WERI-Rb-1 (cell line): ENCODE measurements at places on chromosomes 13 and 19.

GRCh38 chr13:98717891-98718290, 34.6 kb downstream of the SLC15A1 start:
- no peak for DNase-seq

DNA sequence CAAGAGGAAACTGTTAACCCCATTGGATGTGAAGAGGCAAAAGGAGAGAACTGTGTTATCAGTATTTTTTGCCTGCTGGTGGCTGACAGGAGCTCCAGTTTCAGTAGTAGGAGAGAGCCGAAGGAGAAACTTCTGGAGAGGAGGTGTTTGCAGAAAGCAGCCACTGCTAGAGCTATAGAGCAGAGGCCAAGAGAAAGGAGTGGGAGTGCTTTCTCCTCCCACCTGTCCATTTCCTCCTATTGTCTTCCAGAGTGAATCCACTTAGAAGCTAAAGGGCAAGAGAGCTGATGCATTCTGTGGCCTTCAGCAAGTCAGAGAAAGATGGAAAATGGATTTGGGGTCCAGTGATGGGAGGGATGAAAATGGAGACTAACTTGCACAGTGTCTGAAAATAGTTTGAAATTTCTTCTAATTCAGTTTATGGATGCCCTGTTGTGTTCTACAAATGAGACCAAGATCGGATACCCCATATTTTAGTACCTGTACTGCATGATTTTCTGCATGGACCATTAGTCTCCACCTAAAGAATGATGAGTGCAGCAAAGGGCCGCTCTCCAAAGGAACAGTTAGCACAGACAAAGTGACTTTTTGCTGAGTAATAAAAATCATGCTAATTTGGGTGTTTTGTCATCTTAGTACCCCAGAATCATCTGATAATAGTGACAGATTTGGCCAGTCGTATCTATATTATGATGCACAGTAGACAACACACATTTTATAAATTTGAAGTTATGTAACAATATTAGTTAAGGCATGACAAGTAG, 10.7 kb downstream of the HS6ST3 start:
- no peak for DNase-seq

GRCh38 chr13:114259974-114260373, 21.4 kb upstream of the UPF3A start:
- DNase-seq = no peak

DNA sequence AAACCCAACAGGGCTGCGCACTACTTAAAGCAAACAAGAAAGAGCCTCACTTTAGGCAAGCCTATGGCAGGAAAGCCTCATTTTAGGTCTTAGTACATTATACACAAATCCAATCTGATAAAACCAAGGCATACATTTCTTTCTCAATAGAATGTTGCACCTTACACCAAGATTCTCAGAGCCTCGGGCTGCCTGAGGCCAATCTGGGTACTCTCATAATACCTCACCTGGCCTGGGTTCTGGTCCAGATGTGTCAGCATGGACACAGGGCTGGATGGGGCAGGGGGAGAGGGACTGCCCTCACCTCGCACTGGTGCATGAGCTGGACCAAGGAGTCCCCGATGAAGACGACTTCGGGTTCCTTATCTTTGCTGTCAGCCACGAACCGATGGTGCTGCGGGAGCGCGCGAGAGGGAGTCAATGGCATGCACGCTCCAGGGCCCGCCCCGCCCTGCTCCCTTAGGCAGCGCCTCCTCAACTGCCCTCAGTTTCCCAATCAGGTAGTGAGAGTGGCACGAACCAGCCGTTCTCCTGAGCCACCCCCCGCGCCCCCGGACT, at the start of gene PRR19:
PRR19 (plus strand) TSS at position 487 of the 558 bp plus-strand sequence. CDS start 7,453 bp downstream, outside the sequence.
- no peak for DNase-seq

- DNase-seq = no peak
Observed at GRCh38 chr19:36246006-36246481, 31.1 kb downstream of the ZNF146 start.

DNA sequence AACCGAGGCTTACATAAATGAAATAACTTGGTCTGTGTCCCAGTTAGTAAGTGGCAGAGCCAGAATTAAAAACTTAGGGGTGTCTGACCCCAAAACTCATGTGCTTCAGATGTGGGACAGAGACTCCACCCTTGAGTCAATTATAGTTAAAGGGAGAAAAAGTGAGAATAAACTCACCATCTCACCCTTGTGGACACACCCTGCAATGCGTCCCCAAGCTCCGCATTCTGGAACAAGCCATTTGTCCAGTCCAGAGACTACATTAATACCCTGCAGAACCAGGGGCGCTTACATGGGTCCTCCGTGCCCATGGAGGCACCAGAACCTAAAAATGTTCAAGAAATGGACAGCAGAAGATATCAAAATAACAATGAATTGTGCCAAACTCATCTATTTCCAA, 207.0 kb upstream of the ZNF507 start:
- peak; percentile 17 for DNase-seq

DNA sequence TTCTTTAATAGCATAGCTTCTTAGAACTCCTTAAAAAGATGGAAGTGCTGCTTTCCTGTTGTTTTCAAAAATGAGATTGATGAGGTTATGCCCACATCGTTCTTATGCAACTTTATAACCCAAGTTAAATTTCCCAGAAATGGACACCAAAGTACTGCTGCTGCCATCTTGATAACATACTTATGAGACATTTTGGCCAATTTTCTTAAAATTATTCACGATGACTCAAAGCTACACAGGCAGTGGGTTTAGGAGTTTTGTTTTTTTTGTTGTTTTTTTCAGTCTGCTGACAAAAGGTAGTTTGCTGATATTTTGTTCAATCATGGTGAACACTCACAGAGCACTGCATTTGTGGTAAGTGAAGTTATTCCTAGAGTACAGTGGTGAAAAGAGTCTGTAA, 54.9 kb upstream of the RFC3 start:
- no peak for DNase-seq

DNA sequence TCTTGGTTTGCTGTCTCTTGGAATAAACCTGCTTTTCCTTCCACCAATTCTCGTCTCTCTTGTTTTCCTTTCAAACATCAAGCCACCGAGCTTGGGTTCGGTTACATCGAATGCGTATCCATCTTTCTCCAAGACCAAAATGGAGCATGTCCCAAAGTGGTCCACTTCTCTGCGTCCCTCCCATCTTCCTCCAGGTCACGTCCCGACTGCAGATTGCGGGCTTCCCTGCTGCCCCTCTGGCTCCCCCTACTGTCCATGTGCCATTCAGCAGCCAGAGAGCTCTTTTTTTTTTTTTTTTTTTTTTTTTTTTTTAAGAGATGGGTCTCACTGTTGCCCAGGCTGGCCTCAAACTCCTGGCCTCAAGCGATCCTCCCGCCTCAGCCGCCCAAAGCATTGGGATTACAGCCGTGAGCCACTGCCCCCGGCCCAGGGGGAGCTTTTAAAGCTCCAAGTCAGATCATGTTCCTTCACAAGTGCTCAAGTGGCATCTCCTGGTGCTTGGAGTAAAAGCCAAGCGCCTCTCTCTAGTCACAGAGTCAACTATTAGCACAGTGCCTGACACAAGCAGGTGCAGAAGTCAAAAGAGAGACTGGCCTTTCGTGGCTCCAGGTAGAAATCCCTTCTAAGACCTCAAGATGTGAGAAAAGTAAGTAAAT, 10.0 kb downstream of the COL5A3 start:
- peak; percentile 72 for DNase-seq

DNA sequence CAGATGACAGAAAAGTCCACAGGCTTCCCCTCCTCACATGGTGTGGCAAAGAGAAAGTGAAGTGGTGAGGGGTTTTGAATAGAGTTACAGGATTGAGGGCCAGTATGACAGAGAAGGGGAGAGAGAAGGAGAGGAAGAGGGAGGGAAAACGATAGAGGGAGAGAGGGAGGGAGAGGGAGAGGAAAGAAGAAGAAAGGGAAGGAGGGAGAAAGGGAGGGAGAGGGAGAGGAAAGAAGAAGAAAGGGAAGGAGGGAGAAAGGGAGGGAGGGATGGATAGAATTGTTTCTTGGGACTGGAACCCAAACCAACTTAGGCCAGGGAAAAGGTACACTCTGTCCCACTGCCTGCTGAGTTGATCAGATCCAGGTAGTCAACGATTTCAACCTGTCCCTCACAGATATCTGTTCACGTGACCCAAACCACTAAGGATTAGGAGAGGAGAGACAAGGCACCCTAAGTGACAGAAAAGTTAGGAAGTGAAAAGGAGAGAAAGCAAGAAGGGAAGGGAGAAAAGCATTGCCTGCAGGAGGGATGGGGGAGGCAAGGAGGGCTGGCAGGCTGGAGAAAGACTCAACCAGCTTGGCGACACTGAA, 8.1 kb upstream of the IGFL3 start:
- DNase-seq = no peak

- DNase-seq = no peak
Observed at GRCh38 chr13:102677122-102677521, 17.7 kb downstream of the METTL21C start.

- DNase-seq = no peak
Observed at GRCh38 chr19:38693380-38694223, 46.2 kb downstream of the ACTN4 start.

DNA sequence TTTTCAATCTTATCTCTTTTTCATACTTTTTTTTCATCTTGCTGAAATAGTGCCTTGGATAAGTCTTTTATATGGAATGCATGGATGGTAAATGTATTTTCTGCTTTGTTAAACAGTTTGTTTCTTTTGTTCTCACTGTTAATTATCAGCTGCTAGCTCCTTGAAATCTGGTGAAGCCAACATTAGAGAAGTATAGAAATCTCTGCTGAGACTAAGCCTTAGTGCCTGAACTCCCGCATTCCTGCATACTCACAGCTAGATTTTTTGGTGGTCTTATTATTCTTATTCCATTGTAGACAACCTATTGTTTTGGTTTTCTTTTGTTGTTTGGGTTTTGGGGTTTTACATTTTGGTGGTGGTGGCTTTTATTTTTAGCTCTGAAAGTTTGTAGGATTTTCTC, 48.4 kb downstream of the DNAJC15 start:
- DNase-seq = no peak

DNA sequence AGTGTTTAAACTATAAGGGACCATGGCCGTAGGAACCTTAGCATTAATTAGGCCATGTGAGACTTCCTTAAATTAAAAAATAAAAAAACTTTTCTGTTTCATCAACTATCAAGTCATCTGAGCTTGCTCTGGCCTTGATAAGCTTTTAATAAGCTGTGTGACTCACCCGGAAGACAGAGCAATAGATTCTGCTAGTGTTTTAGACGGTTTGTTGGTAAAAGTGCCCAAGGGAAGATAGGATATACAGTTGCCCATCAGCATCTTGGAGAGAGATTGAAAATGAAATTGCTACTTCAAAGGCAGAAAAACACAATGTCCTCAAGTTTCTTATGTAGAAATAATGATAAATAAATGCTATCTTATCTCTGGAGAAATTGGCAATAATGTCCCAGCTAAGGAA, 31.2 kb upstream of the RCBTB2 start:
- no peak for DNase-seq
